ENCODE measurements at places on chromosomes 2 and 18.

GRCh38 chr18:28198620-28199019 is 21.7 kb upstream of the CDH2 start:
- DNase-seq = no peak

GRCh38 chr2:29269095-29269764 is 154.0 kb downstream of the CLIP4 start:
- no peak for DNase-seq

DNA sequence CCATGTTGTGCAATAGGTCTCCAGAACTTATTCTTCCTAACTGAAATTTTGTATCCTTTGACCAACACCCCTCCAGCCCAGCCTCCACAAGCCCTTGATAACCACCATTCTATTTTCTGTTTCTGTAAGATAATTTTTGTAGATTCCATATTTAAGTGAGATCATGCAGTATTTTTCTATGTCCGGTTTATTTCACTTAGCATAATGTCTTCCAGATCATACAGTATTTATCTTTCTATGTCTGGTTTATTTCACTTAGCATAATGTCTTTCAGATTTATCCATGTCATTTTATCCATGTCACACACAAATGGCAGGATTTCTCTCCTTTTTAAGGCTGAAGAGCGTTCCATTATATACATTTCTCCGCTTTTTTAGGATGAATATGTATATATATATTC is 24.4 kb upstream of the ONECUT2 start:
- DNase-seq = no peak

DNA sequence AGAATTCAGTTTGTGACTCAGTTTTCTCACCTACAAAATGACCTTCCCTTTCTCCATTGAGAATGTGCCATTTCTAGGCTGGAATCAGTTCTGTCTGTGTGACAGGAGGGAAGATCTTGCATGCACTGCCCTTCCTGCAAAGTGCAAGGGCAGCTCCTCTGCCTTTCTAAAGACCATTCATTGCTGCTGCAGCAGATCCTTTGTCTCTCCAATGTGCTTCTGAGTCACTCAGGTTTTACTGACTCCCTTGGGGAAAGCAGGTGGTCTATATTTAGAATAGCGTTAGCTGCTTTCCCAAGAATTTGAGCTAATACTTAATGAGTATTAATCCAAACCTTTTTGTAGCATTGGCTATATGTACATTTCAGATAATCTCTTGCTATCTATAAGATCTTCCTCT is 62.5 kb downstream of the DAW1 start:
- no peak for DNase-seq

GRCh38 chr2:9445089-9445488 is 21.6 kb downstream of the CPSF3 start:
- DNase-seq = no peak

DNA sequence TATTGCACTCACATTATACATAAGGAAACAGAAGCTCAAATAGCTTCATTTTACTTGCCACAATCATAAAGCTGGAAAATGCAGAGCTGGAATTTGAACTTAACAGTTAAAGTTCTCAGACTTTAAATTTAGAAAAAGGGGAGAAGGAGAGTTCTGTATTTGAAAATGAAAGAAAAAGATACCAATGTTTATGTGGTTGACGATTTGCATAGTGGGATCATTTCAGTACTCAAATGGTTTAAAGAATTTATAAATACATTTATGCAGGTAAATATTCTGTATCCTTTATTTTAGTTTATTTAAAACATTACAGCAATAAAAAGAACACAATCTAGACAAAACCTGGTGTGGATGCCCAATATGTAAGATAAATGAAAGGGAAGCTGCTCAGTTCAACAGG is 25.5 kb upstream of the STAT4 start:
- DNase-seq = no peak

DNA sequence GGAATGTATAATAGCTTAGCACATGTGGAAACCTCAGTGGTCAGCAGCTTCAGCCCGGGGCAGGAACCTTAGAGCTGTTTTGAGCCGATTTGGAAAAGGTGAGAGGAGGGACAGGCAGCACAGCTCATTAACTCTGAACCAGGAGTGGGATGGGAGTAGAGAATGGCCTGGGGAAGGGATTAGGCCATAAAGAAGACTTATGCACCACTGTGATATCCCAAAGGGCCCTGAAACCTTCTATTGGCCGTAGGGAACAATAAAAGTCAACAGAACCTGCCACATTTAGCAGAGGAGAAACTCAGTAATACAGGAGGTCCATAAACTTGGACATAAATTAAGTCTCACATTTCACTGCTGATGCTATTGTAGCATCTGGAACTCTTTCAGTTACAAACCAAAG is 124.2 kb upstream of the REV1 start:
- no peak for DNase-seq

- no peak for DNase-seq
Measured at GRCh38 chr2:73131807-73132206, 19.1 kb upstream of the RAB11FIP5 start.

DNA sequence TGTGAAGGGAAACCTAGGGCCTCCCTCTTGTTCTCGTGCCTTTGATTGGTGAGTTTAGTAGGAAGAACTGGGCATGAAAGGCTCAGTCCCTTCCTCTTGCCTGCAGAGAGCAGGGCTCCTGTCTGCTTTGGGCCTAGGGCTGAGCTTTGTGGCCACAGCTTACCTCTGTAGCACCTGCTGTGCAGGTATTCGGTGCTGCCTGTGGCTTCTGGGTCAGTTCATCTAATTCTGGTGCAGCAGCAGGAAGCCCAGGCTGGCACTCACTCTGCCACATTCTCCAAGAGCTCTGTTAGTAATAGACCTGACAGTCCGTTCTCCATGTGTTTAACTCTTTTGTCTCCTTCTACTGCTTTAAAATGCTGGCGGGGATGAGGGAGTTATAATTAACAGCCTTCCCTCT is 96.5 kb downstream of the DLGAP1 start:
- DNase-seq = no peak

DNA sequence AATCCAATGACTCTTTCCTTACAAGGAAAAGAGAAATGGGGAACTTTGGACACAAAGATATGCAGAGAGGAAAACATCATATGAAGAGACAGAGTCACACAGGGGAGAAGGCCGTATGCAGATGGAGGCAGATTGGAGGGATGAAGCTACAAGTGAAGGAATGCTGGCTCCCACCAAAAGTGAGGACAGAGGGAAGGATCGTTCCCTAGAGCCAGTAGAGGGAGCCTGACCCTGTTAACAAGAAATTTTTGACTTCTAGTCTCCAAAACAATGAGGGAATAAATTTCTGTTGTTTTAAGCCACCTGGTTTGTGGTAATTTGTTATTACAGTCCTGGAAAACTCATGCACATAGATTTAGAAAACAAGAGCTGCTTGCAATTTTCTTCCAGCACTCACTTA is 169.3 kb downstream of the PMAIP1 start:
- no peak for DNase-seq

DNA sequence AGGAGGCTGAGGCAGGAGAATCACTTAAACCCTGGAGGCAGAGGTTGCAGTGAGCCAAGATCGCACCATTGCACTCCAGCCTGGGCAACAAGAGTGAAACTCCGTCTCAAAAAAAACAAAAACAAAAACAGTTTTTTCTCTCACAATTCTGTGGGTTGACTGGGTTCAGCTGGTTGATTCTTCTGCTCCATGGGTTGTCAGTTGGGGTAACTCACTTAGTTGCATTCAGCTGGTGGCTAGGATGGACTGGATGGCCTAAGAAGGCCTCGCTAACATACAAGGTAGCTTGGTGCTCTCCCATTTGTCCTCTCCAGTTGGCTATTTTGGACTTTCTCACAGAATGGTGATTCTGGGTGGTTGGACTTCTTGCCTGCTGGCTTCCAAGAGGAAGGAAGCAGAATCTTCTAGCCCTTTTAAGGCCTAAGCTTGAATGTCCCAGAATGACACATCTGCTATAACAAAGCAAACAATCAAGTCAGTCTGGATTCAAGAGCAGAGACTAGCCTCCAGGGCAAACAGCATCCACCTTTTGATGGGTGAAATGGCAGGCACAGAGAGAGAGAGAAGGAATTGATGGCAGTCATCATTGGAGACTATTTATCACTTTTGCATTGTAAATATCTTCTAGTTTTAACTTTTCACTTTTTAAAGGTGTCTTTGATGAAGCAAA is 17.9 kb downstream of the LAMA3 start:
- no peak for DNase-seq

DNA sequence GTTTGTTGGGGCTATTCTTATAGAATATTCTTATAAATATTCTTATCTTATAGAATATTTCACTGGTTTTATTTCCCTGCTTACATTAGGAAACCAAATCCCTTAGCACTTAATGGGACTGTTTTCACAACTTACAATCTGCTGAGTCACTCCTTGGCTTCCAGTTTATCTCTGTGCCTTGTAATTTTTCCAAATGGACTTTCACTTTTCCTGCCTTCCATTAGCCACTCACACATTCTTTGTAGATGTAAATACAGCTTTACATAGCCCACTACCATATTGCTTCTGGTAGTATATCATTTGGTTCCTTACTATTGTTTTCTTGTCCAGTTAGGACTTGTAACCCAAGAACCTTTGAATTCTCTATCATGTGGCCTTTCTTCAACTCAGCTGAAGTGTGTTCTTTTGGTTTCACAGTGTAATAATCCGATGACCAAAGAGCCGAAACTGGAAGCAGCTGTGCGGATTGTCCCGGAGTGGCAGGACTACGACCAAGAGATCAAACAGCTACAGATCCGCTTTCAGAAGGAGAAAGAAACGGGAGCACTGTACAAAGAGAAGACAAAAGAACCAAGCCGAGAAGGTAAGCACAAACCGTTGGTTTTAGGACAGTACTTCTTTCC is 96.1 kb downstream of the UGGT1 start:
- no peak for DNase-seq

GRCh38 chr2:9336576-9337314 is 86.6 kb downstream of the ITGB1BP1 start:
- peak; percentile 26 for DNase-seq

DNA sequence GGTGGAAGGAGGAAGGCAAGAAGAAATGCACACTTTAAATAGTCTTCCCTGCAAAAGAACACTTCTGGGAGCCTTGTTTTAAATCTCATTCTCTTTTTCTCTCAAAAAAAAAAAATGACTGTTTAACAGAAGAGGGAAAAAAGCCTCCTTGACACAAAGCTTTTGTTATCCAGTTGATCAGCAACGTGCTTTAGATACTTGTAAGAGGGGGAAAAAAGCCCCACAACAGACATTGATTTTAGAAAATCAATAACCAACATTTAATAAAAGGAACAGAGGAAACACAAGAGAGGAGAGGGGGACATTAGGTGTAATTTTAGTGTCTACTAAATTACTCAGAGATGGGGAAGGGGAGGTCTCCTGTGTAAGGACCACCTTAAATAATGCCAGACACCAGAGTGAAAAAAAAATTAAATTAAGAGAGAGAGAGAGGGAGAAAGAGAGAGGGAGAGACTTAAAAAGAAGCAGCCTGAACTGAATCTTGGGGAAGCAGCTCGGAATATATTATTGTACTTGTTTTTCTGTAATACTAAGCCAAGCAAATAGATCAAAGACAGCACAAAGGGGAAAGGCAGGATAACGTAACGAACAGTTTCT is 4.7 kb downstream of the ZEB2 start:
- no peak for DNase-seq

DNA sequence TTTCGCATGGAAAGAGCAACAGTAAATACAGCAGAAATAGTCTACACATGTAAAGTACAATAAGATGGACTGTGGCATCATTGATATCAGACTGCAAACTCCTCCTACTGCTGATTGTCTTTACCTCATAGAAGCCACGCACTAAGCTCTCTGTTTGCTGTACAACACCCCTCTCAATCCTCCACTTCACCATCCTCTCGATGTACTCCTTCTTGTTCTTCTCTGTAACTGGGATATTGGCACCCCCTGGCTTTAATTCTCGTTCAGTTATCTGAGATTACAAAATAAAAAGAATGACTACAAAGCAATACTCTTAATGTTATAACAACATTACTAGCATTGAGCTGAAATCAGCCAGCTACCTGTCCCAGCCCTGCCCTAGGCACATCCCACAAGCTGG is 49.3 kb upstream of the STK17B start:
- no peak for DNase-seq

DNA sequence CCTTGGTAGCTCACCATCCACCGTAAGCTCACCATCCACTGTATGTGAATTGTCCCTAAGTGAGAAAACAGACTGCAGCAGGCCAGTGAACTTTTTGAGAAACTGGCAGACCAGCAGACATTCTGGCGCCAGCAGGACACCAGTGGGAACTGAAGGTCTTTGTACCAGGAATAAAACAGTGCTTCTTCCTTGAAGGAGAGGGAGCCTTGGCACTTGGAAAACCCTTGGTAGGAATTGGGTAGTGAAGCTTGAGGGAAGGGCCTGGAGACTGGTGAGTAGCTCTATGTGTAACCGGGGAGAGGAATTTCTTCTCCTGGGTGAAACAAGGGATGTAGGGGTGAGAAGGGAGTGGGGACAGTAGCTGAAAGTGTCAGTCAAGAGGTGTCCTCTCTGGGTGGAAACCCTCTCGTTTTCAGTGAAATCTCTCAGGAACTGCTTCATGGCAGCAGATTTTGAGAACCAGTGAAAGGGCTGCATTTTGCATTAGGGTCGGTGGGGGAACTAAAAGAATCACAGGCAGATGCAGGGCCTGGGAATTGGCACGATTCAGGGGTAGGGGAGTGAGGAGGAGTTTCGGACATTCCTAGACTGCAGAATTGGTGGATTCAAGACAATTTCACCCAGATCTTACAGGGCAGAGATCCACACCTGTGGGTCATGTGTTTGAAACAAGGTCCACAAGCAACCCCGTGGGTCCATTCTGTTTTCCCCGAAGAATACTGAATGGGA is 131.5 kb upstream of the DLX2 start:
- no peak for DNase-seq

DNA sequence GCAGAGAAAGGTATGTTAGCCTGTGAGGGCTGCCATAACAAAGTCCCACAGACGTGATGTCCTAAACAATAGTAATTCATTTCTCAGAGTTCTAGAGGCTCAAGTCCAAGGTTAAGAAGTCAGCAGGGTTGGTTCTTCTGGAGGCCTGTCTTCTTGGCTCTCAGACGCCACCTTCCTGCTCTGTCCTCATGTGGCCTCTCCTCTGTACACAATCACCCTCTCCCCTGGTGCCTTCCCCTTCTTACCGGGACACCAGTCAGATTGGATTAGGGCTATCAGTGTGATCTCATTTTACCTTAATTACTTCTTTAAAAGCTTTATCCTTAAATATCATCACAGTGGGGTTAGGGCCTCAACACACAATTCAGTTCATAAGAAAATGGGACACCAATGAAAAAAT is 860.5 kb downstream of the RNF144A start:
- DNase-seq = no peak

- DNase-seq = no peak
Measured at GRCh38 chr18:37242826-37243560, 322.6 kb downstream of the CELF4 start.

- peak; percentile 18 for DNase-seq
Measured at GRCh38 chr2:222656526-222657446, 894 bp upstream of the FARSB start.

DNA sequence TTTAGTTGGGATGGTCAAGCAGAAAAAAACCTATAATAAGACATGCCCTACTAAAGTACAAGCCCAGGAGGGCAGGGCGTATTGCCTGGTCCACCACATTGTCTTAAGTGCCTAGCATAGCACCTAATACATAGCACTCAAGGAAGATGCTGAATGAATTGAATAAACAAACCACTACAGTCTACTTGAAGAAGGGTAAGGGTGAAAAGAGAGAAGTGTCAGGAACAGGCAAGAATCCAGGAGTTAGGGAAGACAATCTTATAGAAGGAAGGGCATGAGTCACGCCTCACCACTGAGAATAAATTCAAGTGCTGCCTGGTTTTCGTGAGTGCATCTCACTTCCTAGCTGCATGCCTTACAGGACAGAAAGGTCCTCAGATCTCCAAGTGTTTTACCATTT is 13.9 kb downstream of the SLC19A3 start:
- DNase-seq = no peak

- DNase-seq = no peak
Measured at GRCh38 chr2:59177748-59178147, 936.6 kb upstream of the FANCL start.
